Stomach (tissue), 19 donors: ENCODE measurements at places on chromosomes 11 and 22. TPM values are rescaled to one million over a fixed set of nuclear protein-coding genes. Genes with fewer than 3 reads are reported as not detected.
A peak's percentile ranks its signal among the peaks of the same experiment; 100 is the strongest.

The PMM1 gene
- 41.9 TPM for total RNA-seq

The ARRB1 gene
- 151 TPM for total RNA-seq

The STARD10 gene
- total RNA-seq: 371 TPM

The CEND1 gene
- not detected for total RNA-seq

The CNTN5 gene
- not detected for total RNA-seq

The LUZP2 gene
- total RNA-seq: not detected

The DCHS1 gene
- 17.4 TPM for total RNA-seq

GRCh38 chr22:47394504-47395440 lies 632.3 kb downstream of the TBC1D22A start:
- H3K27me3 ChIP-seq: peaks cover 12% of the 10 kb centered on the region
- H3K27ac ChIP-seq: no peak overlapping the region
- no peak for DNase-seq
- no peaks in the 10 kb centered on the region for H3K4me1 ChIP-seq
- H3K36me3 ChIP-seq: no peaks in the 10 kb centered on the region

DNA sequence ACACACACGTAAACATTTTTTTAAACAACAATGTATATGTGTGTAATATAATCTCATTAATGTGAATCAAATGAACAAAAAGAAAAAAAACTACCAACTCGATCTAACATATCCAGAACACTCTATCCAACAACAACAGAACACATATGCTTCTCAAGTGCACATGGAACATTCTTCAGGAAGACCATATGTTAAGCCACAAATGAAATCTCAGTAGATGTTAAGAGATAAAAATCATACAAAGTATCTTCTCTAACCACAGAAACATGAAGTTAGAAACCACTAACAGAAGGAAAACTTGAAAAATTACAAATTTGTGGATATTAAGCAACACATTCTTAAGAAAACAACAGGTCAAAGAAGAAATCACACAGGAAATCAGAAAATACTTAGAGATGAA lies 25.5 kb upstream of the TMEM45B start:
- H3K27me3 ChIP-seq: no peaks in the 10 kb centered on the region
- H3K4me3 ChIP-seq: no peak overlapping the region
- H3K27ac ChIP-seq: no peak overlapping the region
- DNase-seq: no peak
- no peaks in the 10 kb centered on the region for H3K4me1 ChIP-seq
- H3K36me3 ChIP-seq: no peaks in the 10 kb centered on the region

DNA sequence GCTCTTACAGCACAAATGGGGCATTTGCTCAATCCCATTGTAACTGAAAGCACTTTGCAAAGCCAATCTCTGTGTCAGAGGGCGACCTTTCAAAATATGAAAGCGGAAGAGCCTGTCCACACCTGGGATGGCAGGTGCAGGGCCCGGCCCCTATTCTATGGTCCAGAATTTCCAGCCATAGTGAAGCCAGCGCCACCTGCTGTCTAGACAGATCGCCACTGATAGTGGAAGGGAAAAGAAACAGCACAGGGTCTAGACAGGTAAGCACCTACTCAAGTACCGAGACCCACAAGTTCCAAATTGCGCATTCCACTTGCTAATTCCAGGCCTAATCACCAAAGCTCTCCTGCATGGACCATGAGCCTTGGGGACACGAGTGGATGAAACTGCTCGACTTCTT lies 141.4 kb downstream of the NTM start:
- H3K27me3 ChIP-seq: no peaks in the 10 kb centered on the region
- no peak overlapping the region for H3K27ac ChIP-seq
- no peaks in the 10 kb centered on the region for H3K36me3 ChIP-seq

DNA sequence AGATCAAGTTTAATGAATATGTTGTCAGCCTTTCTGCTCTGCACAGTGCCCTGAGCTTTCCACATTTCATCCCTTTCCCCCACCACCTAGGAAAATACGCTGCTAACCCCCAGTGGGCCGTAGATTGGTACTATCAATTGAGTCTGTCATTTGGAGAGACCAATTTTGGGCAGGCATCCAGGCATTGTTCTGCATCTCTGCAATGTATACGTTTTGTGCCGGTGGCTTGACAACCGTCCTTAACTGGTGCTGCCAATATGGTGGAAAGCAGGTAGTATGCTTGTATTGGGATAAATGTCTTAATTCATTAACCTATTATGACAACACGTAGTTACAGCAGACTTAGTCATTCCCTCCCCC lies 1.3 kb downstream of the ELMOD1 start:
- DNase-seq: peak; percentile 26
- H3K4me1 ChIP-seq: peaks cover 25% of the 10 kb centered on the region
- H3K27ac ChIP-seq: no peak overlapping the region
- H3K27me3 ChIP-seq: peaks cover 47% of the 10 kb centered on the region

DNA sequence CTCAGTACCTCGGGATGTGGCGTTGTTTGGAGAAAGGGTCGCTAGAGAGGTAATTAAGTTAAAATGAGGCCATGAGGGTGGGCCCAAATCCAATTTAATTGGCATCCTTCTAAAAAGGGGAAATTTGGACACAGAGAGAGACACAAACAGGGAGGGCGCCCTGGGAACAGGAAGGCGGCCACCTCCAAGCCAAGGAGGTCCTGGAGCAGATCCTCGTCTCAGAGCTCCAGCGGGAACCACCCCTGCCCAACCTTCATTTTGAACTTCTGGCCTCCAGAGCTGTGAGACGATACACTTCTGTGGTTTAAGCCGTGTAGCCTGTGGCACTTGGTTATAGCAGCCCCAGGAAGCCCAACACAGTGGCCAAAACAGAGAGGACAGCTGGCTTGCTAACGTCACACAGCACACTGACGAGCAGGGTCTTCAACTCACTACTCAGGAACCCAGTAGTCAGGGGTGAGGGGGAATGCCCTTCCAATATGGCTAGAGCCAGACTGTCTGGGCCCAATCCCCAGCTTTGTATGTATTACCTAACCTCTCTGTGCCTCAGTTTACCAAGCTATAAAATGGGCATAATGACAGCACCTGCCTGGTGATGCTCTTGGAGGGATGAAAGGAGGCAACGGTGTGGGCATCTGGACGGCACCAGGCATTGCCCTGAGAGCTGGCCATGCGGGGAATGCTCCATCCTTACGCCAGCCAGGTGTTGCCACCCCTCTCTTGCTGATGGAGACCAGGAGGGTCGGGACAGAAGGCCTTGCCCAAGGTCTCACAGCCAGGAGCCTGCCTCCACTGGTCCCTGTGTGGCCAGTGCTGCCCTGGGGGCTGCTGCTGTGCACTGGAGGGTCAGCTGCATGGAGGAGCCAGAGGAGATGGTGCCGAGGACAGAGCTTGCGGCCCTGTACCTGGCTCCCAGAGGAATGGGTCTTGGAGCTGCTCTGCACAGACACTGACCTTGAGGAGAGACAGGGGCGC lies 53.3 kb upstream of the LINC01488 start:
- H3K27ac ChIP-seq: no peak overlapping the region
- H3K4me1 ChIP-seq: no peaks in the 10 kb centered on the region
- no peak overlapping the region for H3K4me3 ChIP-seq
- H3K36me3 ChIP-seq: no peaks in the 10 kb centered on the region
- DNase-seq: no peak

DNA sequence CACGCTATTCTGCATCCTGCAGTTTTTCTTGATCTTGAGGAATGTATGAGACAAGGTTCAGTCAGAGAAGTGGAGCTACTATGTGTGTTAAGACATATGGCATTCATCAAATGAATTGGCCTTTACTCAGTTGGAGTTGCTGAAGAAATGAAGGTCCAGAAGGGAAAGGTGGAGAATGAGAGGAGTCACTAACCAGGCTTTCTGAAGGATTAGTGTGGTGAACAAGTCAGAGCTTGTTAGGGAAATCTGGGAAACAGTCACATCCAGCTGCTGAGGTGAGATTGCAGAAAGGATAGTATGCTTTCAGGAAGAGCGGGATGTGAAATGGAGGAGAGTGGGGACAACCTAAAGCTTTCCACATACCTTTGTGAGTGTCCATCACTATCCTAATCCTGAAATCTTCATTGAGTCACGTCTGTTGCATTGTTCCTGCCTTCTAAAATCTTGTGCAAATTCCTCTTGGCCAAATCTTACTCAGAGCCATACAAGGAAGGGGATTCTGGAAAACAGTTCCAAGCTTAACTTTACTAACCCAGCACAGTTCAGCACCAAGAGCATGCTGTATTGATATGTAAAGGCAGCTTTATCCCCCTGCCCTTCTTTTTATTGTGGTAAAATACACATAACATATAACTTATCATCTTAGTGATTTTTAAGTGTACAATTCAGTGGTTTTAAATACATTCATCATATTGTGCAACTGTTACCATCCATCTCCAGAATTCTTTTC lies 11.4 kb upstream of the PITPNB start:
- no peak overlapping the region for H3K4me3 ChIP-seq
- H3K27me3 ChIP-seq: no peaks in the 10 kb centered on the region
- no peak overlapping the region for H3K27ac ChIP-seq
- no peaks in the 10 kb centered on the region for H3K36me3 ChIP-seq
- DNase-seq: no peak
- no peaks in the 10 kb centered on the region for H3K4me1 ChIP-seq

- no peaks in the 10 kb centered on the region for H3K27me3 ChIP-seq
- H3K4me1 ChIP-seq: no peaks in the 10 kb centered on the region
- no peak overlapping the region for H3K27ac ChIP-seq
Observed at GRCh38 chr11:60500276-60500910, 7.8 kb downstream of the MS4A12 start.

GRCh38 chr11:40241524-40242051 lies 1217.9 kb downstream of the LRRC4C start:
- no peaks in the 10 kb centered on the region for H3K4me1 ChIP-seq
- no peak overlapping the region for H3K4me3 ChIP-seq
- no peaks in the 10 kb centered on the region for H3K36me3 ChIP-seq

DNA sequence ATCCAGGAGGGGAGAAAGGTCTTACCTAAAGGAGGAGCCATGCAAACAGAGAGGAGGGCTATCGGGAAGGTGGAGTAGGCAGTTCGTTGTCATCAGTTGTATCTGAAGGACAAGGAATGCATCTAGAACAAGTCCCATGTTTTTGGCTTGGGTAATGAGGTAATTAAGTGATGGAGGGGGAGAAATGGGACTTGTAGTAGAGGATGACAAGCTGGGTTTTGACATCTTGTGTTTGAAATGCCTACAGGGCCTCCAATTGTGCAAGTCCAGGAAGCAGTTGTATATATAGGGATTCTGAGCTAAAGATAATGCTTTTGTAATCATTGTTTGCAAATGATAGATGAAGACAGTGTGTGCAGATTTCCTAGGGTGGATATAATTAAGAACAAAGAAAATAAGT lies 622.8 kb downstream of the NTM start:
- H3K27ac ChIP-seq: no peak overlapping the region
- H3K4me3 ChIP-seq: no peak overlapping the region
- no peaks in the 10 kb centered on the region for H3K4me1 ChIP-seq
- no peaks in the 10 kb centered on the region for H3K27me3 ChIP-seq
- no peaks in the 10 kb centered on the region for H3K36me3 ChIP-seq

DNA sequence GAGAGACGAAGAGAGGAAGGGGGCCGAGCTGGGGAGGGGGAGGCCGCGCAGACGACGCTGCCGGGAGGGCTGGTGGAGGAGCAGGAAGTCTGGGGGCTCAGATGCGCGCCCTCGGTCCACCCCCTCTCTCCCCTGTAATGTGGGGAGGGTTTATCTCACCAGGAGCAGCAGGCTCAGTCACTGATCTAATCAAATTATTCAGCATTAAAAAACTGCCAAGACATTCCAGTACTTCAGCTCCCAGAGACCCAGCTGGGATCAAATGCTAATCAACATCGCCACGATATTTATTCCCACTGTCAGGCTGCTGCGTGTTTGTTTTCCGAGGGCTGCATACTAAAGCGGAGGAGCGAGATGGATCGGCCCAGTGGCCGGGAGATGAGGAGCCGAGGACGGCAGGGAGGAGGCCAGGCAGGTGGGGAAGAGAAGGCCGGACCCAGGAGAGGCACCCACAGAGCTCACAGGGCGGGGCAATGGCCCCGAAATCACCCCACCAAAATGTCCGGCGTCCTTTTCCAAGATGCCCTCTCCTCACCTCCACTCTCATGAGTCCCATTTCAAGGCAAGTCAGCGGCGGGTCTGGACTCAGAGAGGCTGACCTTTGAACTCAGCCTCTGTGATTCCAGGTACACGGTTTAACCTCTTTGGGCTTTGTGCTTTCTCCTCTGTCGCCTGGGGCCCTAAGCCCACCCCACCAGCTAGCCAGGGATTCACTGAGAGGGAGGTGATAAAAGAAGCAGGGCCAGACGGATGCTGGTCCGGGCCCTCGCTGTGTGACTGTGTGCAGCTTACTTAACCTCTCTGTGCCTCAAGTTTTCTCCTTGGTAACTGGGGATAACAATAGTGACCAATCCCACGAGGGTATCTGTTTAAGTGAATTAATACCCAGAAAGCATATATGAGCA lies 502.1 kb downstream of the MN1 start:
- peaks cover 55% of the 10 kb centered on the region for H3K27me3 ChIP-seq
- DNase-seq: peak; percentile 57
- no peak overlapping the region for H3K4me3 ChIP-seq
- H3K4me1 ChIP-seq: peaks cover 7% of the 10 kb centered on the region

- DNase-seq: peak; percentile 3
- peaks cover 6% of the 10 kb centered on the region for H3K4me1 ChIP-seq
- no peak overlapping the region for H3K4me3 ChIP-seq
- no peaks in the 10 kb centered on the region for H3K36me3 ChIP-seq
Observed at GRCh38 chr11:71281204-71281603, 28.8 kb upstream of the SHANK2 start.
